Stimulated activated CD8-positive, alpha-beta memory T cell treated with anti-CD3 and anti-CD28 coated beads, Interleukin-15, amount 100 ng/mL, for 24 hours (primary cell): ENCODE measurements at places on chromosomes 7 and 10.

DNA sequence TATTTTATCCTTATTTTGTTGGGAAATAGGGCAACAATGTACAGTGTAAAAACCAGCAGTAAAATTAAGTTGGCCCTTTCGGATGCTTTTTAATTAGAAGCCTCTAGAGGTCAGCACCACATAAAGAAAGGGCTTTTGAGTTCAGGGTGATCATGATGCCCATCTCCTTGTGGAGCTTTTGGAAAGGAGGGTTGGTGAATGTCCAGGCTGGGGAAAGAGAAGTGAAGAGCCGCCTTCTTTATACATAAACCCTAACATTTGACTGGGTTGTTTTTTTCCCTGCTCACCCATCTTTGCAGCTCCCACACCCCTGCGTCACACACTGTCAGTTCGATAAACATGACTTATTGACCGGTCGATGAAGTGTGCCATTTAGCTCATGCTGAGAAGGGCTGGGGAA, 29.8 kb downstream of the MTURN start:
- DNase-seq = no peak

- no peak for DNase-seq
Observed at GRCh38 chr10:45471531-45472310, 97.7 kb downstream of the ALOX5 start.

GRCh38 chr7:79761876-79762429, 308.5 kb upstream of the MAGI2 start:
- DNase-seq = no peak

- DNase-seq = no peak
Observed at GRCh38 chr7:4235596-4235995, 446.5 kb upstream of the FOXK1 start.

GRCh38 chr10:80158598-80159127, 26.1 kb downstream of the PLAC9 start:
- no peak for DNase-seq

DNA sequence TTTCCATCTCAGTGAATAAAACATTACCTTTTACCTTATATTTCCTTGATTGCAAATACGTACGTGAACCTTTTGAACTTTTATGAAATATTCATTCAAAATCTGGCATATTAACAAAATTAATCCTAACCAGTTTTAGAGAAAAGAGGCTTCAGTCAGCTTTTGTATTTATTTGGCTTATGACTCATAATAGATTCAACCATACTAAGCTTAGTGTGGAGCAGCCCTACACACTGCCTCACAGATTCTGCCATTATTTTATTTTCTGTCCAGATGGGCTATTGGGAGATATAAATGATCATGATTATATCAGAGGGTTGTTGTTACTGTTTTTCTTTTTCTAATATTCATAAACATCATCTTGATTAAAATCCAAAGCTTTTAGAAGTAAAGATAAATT, 325.5 kb downstream of the GPR37 start:
- no peak for DNase-seq

GRCh38 chr10:8305876-8306652, 251.6 kb downstream of the GATA3 start:
- DNase-seq = no peak

- no peak for DNase-seq
Observed at GRCh38 chr7:2954433-2954853, 89.2 kb downstream of the CARD11 start.

DNA sequence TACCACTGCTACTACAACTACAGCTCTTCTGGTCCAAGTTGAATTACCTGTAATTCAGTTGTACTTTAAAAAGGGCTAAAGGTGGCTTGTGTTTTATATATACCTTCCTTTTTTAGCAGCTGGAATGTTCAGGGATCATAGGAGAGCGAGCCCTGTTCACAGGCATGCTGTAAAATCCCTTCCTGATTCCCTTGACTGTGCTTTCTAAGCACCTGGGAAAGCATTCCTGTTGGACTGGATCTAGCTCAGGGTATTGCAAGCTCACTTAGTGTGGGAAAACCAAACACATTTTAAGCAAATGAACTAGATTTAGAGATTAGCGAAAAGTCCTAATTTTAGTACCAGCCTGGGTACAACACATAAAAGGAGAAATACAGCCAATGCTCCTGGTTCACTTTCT, 31.5 kb downstream of the BPGM start:
- no peak for DNase-seq

- DNase-seq = no peak
Observed at GRCh38 chr10:19918794-19919193, 102.6 kb downstream of the PLXDC2 start.

DNA sequence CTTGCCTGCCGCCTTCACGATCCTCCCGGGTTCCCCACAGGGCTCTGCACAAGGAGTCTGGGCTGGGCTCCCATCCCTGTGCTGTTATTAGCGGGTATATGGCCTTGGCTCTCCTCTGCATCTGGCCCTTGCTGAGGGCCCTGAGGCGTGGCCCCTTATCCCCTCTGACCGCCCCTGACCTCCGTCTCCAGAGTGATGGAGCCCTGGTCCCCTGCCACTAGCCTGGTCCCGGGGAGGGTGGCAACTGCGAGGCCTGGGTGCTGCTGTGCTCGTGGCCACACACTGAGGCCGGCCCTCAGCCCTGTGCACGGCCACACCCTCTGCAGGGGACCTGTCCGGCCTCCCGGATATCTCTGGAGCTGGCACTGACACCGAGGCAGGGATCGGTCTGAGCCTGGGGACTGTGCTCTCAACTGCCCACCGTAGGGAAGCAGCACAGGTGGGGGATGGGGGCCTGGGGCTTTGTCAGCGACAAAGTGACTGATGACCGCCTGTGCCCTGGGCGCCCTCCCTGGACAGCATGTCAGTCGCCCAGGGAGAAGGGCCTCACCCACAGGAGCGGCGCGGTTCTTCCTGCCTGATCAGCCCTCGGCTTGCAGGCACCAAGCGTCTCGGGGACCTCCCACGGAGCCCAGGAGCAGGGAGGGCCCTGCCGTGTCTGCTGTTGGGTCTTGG, 72.4 kb downstream of the NKX6-2 start:
- no peak for DNase-seq

GRCh38 chr10:81270051-81270450, 604.9 kb upstream of the NRG3 start:
- no peak for DNase-seq

DNA sequence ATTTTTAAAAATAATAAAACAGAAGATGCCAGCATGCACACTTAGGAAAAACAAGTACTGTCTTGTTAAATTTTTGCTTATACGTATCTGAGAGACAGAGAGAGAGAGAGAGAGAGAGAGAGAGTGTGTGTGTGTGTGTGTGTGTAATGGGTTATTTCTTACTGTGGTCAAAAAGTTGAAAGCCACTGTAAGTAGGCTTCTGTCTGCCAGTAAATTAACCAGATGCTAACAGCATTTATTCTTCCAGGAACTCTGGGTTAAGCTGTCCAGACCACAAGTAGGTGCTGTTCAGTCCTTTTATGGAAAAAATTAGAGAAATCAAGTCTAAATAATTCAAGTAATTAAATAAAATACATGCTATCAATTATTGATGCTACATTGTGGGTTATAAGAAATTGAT, 39.7 kb downstream of the RNF32 start:
- DNase-seq = no peak

GRCh38 chr10:6455592-6455991, 124.5 kb downstream of the PRKCQ start:
- DNase-seq = no peak

DNA sequence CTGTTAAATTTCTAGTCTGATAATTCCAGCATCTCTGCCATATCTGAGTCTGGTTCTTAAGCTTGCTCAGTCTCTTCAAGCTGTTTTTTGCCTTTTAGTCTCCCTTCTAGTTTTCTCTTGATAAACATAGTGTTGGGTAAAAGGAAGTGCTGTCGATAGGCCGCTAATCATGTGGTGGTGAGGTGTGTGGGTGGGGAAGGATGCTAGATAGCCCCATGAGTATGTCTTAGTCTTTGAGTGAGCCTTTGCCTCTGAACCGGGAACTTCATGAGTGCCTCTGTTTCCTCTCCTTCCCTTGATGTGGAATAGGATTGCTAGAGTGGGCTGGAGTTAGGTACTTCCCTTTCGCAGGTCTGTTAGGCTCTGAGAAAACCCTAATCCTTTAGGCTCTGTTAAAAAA, 441.8 kb downstream of the INHBA start:
- DNase-seq = no peak

- no peak for DNase-seq
Observed at GRCh38 chr10:73756183-73756582, 12.0 kb downstream of the SEC24C start.

DNA sequence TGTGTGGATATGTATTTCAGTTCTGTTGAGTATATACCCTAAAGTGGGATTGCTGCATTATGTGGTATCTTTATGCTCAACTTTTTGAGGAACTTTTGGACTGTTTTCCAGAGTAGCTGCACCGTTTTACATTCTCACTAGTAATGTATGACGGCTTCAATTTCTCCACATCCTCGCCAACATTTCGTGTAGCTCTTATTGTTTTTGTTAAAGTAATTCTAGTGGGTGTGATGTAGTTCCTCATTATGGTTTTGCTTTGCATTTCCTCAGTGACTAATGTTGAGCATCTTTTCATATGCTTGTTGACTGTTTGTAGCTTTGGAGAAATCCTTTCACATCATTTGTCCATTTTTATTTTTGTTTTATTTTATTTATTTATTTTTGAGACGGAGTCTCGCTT, 4.5 kb downstream of the STMP1 start:
- DNase-seq = no peak

DNA sequence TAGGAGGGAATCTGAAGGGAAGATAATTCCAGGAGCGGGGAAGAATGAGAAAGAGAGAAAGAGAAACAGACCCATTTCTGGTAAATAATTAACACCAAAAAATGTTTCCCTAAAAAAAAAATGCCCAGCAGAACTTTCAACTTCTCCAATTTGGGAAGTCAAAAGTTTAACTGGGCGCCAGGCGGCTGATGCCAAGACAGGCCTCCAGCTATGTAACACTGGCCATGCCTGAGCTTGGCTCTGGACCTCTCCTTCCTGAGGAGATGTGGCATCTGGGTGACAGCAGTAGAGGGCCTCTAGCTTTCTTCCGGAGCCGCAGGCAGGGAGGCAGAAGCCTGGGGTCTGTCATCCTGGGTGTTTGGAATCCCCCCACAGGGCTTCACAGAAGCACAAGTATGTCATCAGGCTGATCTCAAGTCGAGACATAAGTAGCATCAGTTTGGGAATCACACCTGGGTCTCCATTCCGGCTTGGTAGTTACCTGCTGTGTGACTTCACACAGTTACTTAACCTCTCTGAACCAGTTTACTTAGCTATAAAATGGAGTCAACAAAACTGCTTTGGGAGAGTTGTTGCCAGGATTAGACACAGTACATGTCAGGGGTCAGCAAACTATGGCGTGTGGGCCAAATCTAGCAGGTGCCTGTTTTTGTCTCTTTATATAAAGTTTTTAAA, 50.5 kb upstream of the TCF7L2 start:
- DNase-seq = no peak

- DNase-seq = no peak
Observed at GRCh38 chr10:92239151-92239599, 51.7 kb downstream of the CPEB3 start.

GRCh38 chr7:122433765-122434164, 129.2 kb upstream of the FEZF1 start:
- DNase-seq = no peak

GRCh38 chr10:58992830-58993460, 183.5 kb upstream of the PHYHIPL start:
- DNase-seq = no peak

GRCh38 chr10:33244354-33244967, 90.0 kb downstream of the NRP1 start:
- no peak for DNase-seq

GRCh38 chr7:46619723-46620310, 698.7 kb upstream of the IGFBP3 start:
- DNase-seq = no peak

- DNase-seq = no peak
Observed at GRCh38 chr10:21300551-21300950, 224.9 kb downstream of the SKIDA1 start.

- no peak for DNase-seq
Observed at GRCh38 chr10:122171302-122172075, 99.6 kb upstream of the BTBD16 start.

- no peak for DNase-seq
Observed at GRCh38 chr7:118615-119391, 73.6 kb upstream of the FAM20C start.

DNA sequence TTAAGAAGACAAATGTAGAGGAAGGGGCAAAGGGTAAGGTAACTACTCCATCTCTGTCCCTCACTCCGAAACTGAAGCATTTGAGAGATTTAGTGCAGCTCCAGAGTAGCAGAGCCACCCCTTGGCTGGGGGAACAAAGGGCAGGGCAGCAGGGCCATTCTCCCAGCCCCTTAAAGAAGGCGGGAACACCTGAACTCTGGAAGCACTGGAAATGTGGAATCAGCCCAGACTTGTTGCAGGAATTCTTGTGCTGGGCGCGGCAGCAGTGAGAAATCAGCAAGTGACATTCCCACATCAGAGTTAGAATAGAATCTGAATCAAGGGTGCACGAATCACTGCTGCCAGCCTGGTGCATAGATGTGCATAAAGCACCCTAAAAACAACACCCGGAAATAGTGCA, 34.4 kb upstream of the GRM8 start:
- no peak for DNase-seq

GRCh38 chr7:154353355-154353767, 301.2 kb downstream of the DPP6 start:
- DNase-seq = no peak

GRCh38 chr10:78779339-78779955, 289.3 kb upstream of the ZMIZ1 start:
- no peak for DNase-seq

DNA sequence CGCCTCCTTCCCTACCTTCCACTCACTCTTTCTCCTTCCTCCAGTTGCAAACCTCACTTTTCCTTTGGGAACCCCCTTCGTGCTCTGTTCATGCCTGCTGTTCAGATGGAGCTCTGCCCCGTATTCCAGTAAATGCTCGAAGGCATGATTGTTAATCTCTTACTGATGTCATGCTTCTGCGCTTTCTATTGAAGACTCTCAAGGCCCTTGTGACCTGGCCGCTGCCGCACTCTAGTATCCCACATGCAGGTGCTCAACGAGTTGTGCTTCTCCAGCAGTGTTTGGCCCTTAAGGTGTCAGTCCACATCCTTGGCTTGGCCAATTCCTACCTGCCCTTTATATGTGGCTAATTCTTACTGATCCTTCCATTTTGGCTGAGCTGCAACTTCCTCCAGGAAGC, 158.6 kb downstream of the ADAM12 start:
- DNase-seq = no peak

- DNase-seq = no peak
Observed at GRCh38 chr7:82953324-82954027, 209.2 kb downstream of the PCLO start.

DNA sequence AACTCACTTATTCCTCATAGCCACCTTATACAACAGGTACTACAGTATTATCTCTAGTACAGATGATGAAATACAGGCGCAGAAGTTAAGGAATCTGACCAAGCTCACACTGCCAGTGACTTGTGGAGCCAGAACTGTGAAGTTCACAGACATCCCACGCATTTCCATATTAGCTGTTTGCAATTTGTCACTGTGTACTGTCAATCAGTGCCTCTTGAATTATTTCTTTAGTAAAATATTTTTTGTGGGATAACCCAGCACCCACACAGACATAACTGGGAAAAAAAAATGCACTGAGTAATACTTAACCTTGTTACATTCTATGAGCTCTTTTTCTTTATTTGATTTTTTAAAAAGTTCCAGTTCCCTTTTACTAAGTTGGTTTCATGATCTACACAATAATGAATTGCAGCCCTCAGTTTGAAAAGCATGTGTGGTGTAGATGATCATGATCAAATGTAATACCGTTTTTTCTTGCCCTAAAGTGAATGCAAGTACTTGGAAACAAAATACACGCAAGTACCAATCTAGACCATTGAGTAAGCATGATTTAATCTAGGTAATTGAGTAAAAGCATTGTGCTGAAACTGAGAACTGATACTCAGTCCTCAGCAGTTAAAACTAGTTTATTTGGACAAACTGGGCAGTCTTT, 14.1 kb downstream of the CUL1 start:
- DNase-seq = no peak
